ENCODE measurements at places on chromosomes 12 and 14. TPM values are rescaled to one million over a fixed set of nuclear protein-coding genes. Genes with fewer than 3 reads are reported as not detected.

The CLEC2A gene
- not detected for polyA plus RNA-seq

DNA sequence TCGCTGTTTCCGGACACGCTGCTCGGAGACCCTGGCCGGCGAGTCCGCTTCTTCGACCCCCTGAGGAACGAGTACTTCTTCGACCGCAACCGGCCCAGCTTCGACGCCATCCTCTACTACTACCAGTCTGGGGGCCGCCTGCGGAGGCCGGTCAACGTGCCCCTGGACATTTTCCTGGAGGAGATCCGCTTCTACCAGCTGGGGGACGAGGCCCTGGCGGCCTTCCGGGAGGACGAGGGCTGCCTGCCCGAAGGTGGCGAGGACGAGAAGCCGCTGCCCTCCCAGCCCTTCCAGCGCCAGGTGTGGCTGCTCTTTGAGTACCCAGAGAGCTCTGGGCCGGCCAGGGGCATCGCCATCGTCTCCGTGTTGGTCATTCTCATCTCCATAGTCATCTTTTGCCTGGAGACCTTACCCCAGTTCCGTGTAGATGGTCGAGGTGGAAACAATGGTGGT lies 90.0 kb downstream of the GALNT8 start:
- DNase-seq: no peak

GRCh38 chr14:96790186-96790585 lies 7.0 kb upstream of the VRK1 start:
- no peak for DNase-seq

DNA sequence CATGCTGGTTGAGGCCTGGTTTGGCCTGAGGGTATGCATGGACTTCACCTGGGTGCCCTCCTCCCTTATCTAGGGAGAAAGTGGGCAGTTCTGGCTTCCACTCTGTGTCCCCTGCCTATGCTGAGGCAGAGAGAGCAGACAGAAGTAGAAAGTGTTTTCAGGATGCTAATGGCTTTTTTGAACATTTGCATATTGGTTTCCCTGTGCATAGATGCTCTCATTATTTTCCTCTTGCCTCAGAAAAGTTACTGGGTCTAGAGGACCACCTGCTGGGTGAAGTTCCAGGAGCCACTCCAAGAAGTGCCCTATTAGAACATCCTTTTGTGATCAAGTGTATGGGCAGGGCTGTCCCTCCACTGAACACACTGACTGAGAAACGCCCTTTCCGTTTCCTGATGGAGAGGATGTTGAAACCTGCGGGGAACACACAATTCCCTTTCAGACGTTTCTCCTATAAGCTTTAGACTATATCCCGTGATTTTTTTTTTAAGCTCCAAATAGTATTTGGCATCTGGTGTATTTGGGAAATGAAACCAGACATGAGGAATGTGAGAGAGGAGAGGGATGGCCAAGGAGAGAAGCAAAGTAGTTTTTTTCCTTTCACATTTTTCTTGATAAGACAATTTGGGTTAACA lies 66.6 kb downstream of the DAAM1 start:
- no peak for DNase-seq

The TAS2R30 gene
- 0.26 TPM for polyA plus RNA-seq

DNA sequence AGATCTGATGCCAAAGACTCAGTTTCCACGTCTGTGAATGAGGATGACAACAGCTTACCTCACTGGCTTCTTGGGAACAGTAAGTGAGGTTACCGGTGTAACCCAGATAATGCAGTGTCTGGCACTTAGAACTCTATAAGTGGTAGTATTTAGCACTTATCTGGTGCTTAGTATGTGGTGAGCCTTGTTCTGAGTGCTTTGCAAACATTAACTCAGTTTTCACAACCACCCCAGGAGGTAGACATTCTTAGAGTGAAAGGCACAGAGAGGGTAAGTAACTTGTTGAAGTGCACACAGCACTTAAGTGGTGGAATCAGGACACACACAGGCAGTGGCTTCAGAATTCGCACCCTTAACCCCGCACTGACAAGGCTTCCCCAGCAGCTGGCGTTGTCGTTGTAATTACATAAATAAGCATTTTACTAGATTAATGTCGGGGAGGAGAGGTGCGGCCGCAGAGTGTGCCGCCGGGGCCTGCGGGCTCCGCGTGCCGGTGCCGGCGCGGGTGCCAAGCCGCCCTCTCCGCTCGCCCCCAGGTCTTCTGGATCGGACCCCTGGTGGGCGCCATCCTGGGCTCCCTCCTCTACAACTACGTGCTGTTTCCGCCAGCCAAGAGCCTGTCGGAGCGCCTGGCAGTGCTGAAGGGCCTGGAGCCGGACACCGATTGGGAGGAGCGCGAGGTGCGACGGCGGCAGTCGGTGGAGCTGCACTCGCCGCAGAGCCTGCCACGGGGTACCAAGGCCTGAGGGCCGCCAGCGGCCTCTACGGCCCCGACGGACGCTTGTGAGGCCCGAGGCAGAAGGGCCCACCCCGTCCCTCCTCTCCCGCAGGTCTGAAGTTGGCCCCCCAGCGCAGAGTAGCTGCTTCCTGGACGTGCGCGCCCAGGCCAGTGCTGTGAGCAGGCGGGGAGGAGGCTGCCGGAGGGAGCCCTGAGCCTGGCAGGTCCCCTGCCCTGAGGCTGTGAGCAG lies 4.6 kb downstream of the AQP2 start:
- no peak for DNase-seq

- no peak for DNase-seq
Observed at GRCh38 chr12:105229371-105229770, 6.6 kb downstream of the APPL2 start.
